Chondrocyte (in vitro differentiated cells): ENCODE measurements at places on chromosomes 16 and 17.

DNA sequence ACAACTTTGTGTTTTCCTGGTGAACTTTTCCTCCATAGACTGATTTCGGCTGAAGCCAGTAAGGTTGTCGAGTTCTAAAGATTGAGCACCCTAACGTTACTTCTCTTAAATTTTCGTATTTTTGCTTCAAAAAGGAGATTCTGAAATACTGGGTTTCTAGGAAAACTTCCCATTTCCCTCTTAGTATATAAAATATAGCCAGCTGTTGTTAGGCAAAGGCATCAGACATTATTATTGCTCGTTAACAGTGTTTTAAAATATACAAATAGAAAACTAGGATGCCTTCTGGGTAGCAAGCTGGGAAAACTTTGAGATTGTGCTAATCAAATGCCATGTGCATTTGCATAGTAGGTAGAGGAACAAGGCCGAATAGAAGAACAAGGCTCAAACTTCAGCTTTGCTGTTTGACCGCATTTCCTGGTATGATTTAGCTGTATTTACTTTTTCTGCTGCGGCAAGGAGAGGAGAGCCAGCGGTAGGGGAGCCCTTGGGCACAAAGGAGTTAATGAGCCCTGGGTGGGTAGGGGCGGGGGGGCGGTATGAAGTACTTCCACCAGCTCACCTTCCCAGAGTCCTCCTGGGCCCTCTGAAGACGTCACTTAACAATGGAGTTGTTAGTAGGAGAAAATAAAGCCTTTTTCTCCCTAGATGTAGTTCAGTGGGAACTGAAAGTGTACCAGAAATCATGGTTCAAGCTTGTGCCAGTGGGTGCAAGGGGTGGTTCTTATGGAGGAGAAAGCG, 151.9 kb downstream of the MSI2 start:
- DNase-seq = no peak

DNA sequence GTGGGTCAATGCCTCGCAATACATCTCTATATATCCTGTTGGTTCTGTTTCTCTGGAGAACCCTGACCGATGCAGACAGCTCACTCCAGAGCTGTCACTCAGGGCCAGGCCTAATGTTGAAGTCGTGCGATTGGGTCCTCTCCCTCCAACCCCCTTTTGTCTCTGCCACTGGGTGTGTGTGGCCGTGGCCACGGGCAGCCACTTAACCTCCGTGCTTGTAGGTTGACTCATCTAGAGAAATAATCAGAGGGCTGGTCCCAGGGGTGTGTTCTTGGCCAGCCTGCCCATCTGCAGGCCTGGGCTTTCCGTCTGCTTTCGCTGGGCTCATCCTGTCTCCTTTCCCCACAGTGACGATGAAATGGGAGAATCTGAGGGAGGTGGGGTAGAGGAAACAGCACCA, 7.4 kb downstream of the ADAD2 start:
- no peak for DNase-seq

- DNase-seq = no peak
These were observed 296.8 kb downstream of the GRIN2A start for GRCh38 chr16:9885467-9885866.

- DNase-seq = no peak
These were observed 14.5 kb downstream of the CCDC92B start for GRCh38 chr17:2734939-2735338.

DNA sequence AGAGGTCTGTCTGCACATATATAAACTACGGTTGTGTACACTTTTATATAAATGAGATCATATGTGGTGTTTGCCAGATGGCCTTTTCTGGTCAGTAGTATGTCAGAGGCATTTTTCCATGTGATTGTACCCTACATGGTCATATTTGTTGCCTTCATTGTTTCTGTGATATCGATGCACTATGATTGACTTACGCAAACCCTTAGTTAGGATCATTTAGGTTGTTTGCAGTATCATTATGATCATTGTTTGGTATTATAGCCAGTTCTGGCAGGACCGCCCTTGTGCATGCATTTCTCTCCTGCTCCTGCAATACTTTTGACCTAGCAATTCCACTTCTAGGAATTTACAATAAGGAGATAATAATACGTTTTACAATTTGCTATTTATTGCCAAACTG, 169.1 kb downstream of the MSI2 start:
- no peak for DNase-seq

GRCh38 chr17:76252040-76252954, 12.0 kb upstream of the RNF157 start:
- DNase-seq = peak; percentile 11
